ENCODE measurements at places on chromosomes 2 and 18.
A peak's percentile ranks its signal among the peaks of the same experiment; 100 is the strongest.

DNA sequence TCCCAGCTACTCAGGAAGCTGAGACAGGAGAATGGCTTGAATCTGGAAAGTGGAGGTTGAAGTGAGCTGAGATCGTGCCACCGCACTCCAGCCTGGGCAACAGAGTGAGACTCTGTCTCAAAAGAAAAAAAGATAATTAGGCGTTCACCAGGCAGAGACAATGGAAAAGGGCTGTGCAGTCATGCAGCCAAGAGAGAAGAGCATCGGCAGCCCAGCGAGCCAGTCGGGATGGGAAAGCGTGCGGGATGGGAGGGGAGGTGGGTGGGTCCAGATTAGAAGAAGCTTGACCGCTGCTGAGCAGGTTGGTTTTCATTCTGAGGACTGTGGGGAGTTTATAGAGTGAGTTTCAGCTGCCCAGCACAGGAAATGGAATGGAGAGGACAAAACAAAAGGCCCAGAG lies 15.0 kb upstream of the CYS1 start:
- DNase-seq, result no peak

DNA sequence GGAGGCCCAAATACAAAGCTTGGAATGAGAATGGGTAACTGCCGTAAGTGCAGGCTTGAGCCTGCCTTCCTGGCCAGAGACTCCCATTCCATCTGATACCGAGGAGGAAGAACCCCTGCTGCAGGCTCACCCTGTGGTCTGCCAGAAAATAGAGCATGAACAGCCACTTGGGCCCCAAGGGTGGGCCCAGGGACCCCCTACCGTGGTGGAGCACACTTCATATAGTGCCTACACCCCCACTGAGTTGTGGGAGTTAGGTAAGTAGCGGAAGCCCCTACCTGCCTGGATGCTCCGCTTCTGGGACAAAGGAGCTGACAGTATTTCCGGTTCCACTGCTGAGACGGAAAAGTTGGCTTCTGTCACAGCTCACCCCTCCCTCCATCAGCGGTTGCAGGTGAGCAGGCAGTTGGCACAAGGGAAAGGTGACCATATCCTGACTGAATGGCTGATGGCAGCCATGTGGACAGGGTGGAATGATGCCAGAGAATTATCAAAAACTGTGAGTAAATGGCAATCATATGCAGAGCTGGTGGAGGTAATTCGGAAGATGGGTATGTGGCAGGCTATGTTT lies 11.5 kb upstream of the C2orf42 start:
- peak; percentile 11 for DNase-seq

- no peak for DNase-seq
These were observed 106.9 kb downstream of the GATA6 start for GRCh38 chr18:22276334-22276713.

- no peak for DNase-seq
These were observed 129.4 kb upstream of the RAB12 start for GRCh38 chr18:8479789-8480188.

GRCh38 chr2:205267323-205267722 lies 415.0 kb upstream of the NRP2 start:
- no peak for DNase-seq

- DNase-seq, result no peak
These were observed 85.2 kb upstream of the SPATS2L start for GRCh38 chr2:200221055-200221955.

GRCh38 chr2:127017548-127017947 lies 89.4 kb downstream of the BIN1 start:
- DNase-seq, result no peak

DNA sequence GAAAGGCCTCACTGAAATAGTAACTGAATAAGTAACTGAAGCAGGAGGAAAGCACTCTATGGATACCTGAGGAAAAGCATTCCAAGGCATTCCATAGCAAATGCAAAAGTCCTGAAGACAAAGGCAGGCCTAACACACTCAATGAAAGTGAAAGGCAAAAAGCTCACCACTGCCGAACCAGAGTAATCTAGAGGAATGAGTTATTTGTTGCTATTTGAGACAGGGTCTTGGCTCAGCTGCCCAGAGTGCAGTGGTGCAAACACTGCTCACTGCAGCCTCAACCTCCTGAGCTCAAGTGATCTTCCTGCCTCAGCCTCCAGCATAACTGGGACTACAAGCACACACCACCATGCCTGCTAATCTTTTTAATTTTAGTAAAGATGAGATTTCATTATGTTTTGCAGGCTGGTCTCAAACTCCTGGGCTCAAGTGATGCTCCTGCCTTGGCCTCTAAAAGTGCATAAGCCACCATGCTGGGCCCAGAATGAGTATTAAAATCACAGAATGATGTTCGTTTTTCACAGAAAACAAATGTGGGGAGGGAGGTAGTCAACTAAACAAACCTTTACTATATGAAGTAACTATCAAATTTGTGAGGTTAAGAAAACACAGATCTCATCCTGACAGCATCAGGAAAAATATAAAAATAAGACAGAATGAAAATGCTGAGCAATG lies 17.9 kb downstream of the PIAS2 start:
- DNase-seq, result no peak

DNA sequence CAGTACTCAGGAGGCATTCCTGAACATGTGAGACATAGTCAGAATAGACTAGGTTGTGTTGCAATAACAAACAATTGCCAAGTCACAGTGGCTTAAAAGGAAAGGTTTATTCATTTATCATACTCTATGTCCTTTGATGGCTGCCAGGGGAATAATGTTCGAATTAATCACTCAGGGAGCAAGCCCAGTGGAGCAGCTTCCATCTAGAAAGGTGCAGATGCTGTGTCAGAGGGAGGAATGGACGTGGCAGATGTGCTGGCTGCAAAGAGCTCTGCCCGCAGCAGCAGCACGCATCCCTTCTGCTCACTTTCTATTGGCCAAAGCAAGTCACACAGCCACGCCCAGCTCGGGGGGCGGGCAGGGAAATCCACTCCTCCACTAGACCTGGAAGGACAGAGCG lies 105.9 kb upstream of the AQP4 start:
- peak; percentile 75 for DNase-seq

DNA sequence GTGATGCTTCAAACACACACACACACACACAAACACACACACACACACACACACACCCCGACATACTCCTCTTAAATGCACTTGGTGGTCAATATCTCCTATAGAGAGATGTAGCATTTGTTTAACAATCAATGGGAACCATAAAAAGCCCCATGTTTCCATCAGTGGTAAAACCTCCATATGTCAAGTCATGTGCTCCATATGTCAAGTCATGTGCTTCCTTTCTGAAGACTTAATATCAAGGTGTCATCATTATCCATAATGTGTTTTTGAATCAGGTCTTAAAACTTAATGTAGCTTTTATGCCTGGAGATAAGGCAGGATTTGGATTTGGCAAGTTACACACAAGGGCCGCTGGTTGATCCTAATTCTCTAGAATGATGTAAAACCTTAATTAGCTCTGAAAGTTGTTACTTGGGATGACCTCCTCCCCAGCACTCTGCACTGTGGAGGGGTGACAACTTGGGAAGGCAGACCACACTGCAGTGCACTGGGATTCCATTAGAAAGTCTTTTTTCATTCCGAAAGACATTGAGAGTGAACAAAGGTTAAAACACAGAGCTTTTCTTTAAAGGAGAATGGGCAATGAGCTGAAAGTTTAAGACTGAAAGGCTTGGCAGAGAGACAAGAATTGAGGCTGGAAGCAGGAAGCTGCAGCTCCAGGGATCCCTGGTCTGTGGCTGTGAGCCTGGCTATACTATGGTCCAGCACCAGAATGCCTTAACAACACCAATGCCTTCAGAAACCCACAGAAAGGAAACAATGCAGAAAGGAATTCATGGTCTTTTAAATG lies 26.4 kb downstream of the ALK start:
- no peak for DNase-seq

DNA sequence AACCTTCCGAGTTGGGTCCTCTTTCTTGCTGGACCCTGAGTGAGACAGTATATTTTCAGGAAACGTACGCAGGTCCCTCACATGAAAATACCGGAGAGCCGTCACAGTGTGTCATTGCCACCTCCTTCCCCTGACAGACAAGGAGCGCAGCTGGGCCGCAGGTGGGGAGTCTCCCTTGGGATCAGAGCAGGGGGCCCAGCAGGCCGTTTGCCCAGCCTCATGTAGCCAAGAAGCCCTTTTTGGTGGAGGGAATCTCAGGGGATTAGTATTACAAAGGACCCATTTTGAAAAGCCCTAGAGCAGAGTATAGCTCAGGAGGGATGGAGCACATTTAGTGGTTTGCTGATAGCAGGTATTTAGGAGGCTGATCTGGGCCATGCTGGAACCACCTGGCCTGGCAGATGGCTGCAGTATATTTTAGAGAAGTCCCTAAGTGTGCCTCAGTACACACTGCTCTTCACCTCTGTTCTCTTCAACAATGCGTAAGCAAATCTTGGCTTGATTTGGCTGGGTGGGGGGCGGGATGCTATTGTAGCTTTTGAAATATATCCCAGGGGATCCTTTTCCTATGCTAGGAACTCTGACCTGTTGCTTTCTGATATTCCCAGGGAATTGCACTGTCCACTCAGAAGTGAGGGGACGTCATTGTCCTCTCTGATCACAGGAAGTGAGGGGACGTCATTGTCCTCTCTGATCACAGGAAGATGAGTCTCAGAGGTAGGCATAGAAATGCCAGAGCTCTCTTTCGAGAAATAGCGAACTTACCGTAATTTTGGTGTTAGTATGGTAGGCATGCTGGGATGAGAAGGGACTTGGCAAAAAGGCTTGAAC lies 171.9 kb downstream of the HRH4 start:
- no peak for DNase-seq
